ENCODE measurements at places on chromosomes 4 and X.

- DNase-seq = peak; percentile 33
These were observed 7.6 kb upstream of the SLC2A9 start for GRCh38 chr4:10028910-10029309.

DNA sequence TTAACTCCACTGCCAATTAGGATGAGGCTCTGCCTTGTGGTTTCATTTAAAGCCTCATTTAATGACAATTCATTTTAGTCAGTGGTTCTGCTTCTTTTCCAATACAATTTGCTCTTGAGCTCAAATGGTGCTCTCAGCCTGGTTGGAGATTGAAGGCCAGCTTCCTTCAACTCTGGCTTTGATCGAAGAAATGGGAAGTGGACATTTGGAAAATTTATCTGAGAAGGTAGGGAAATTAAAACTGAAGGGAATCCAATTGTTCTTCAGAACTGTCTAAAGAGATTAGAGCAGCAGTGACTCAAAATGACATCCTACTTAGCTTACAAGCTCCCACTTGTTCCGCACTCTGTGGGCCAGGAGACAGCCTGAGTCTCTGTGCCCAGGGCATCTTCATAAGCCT, 206.8 kb downstream of the SMARCA1 start:
- DNase-seq = no peak

GRCh38 chr4:89283226-89284009, 24.2 kb downstream of the GPRIN3 start:
- peak; percentile 65 for DNase-seq

GRCh38 chrX:17443556-17443955, 68.6 kb downstream of the NHS start:
- no peak for DNase-seq

- peak; percentile 7 for DNase-seq
These were observed 283.6 kb downstream of the CFAP299 start for GRCh38 chr4:80619070-80619674.

GRCh38 chrX:109936598-109936997, 66.3 kb upstream of the TMEM164 start:
- DNase-seq = no peak

DNA sequence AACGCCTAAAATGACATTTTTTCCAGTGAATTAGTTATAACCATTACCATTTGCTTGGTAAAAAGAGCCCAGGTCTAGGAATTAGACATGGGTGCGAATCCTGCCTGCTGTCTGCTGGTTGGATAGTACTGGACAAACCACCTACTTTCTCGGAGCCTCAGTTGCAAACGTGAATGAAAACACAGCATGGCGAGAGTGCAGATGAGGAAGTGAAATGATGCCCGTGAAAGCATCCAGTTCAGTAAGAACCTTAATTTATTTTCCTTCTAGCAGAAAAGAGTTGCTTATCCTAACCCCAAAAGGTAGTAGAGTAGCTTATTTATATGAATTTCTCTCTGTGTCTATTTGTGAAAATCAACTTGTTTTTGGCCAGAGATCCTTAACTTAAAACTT, 171.4 kb upstream of the GALNT7 start:
- DNase-seq = no peak

DNA sequence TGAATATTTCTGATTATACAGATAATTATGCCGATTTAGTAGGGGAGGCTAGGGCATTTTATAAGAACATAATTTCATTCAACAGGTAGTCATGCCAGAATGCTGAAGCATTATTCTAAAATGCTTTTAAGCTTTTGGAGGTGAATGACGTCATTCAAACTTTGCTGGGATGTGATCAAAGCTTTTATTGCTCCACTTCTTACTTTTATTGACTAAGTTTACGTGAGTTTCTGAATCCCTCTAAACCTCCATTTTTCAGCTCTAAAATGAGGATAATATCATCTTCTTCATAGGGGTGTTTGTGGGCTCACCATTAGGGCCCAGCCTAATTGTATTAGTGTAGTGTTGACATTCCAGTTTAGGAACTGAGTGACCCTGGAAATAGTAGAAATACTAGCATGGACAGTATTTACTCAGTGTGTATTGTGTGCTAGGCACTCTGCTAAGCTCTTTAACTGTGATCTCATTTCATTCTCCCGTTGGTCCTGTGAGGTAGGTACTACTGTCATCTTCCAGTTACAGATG, 3.0 kb downstream of the WWC2 start:
- no peak for DNase-seq

GRCh38 chr4:87166296-87166854, 54.0 kb downstream of the KLHL8 start:
- no peak for DNase-seq

- DNase-seq = no peak
These were observed 130.4 kb upstream of the PAK3 start for GRCh38 chrX:110965409-110966090.
